ENCODE measurements at places on chromosomes 6 and 20. TPM values are rescaled to one million over a fixed set of nuclear protein-coding genes. Genes with fewer than 3 reads are reported as not detected.

GRCh38 chr6:39884696-39885095 is 49.6 kb downstream of the MOCS1 start:
- H3K4me1 ChIP-seq, result peaks cover 36% of the 10 kb centered on the region
- no peaks in the 10 kb centered on the region for H3K27me3 ChIP-seq
- H3K27ac ChIP-seq, result peak overlapping the region; percentile 77

- peaks cover 11% of the 10 kb centered on the region for H3K36me3 ChIP-seq
- DNase-seq, result peak; percentile 78
- peaks cover 16% of the 10 kb centered on the region for H3K4me1 ChIP-seq
- H3K4me3 ChIP-seq, result peak within 1 kb of the TSS; percentile 52
- H3K27ac ChIP-seq, result no peak within 1 kb of the TSS
These were observed at the start of gene GNMT for GRCh38 chr6:42960243-42961019. Gene GNMT (plus strand): TSS chr6:42960754. CDS start chr6:42960768, 14 bp downstream.

DNA sequence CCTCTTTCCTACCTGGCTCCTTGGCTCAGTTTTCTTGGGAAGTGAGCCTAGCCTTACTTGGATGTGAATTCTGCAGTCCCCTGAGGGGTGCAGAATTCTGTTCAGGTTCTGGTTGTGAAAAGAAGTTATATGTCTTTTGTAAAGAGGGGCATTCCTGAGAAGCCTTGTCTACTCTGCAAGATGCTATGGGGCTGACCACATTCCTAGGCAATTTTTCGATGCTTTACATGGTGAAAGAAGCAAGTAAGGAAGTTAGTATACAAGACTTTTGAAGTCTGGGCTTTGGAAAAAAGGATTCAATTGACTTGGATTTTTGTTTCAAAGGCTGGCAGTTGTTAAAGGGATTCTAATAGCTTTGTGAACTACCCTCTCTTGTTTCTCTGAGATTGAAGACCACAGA is 167.9 kb upstream of the STMND1 start:
- no peaks in the 10 kb centered on the region for H3K27me3 ChIP-seq
- H3K4me1 ChIP-seq, result no peaks in the 10 kb centered on the region
- H3K27ac ChIP-seq, result no peak overlapping the region
- H3K36me3 ChIP-seq, result no peaks in the 10 kb centered on the region
- DNase-seq, result no peak
- H3K4me3 ChIP-seq, result no peak overlapping the region

GRCh38 chr6:8481727-8482126 is 46.4 kb upstream of the SLC35B3 start:
- no peak overlapping the region for H3K27ac ChIP-seq
- no peaks in the 10 kb centered on the region for H3K36me3 ChIP-seq
- no peak overlapping the region for H3K4me3 ChIP-seq
- no peaks in the 10 kb centered on the region for H3K27me3 ChIP-seq
- no peaks in the 10 kb centered on the region for H3K4me1 ChIP-seq
- DNase-seq, result no peak

- H3K4me3 ChIP-seq, result no peak overlapping the region
- no peak for DNase-seq
- peaks cover 46% of the 10 kb centered on the region for H3K4me1 ChIP-seq
- peak overlapping the region; percentile 47 for H3K27ac ChIP-seq
- peaks cover 27% of the 10 kb centered on the region for H3K36me3 ChIP-seq
These were observed 2.3 kb downstream of the CDC25B start for GRCh38 chr20:3798373-3798768.

The ZC2HC1B gene
- polyA plus RNA-seq, result not detected
